T-cell (primary cell): ENCODE measurements at places on chromosomes 2 and 18. TPM values are rescaled to one million over a fixed set of nuclear protein-coding genes. Genes with fewer than 3 reads are reported as not detected.

FTCDNL1 gene
- total RNA-seq, result 2.2 TPM

GRCh38 chr18:26729449-26729848 lies 136.1 kb downstream of the AQP4 start:
- DNase-seq, result no peak

CHMP1B gene
- 44.1 TPM for total RNA-seq

SPAG16 gene
- 6.0 TPM for total RNA-seq

DNA sequence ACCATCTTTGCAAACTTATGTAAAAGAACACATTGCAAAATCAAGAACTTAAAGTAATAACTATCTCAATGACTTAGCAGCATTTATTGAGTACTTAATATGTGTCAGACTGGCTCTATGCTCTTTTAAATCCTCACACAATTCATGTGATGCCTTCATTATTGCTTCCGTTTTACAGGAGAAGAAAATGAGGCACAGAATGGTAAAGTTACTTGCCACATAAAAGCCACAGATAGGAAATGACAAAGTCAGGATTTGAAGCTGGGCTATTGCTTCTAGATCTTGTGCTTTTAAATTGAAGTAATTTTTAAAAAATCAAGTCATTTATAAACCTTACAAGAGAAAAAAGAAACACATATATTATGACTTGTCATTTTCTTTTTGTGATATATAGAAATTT lies 174.2 kb downstream of the WDR7 start:
- DNase-seq, result no peak

SPP2 gene
- not detected for total RNA-seq

DNA sequence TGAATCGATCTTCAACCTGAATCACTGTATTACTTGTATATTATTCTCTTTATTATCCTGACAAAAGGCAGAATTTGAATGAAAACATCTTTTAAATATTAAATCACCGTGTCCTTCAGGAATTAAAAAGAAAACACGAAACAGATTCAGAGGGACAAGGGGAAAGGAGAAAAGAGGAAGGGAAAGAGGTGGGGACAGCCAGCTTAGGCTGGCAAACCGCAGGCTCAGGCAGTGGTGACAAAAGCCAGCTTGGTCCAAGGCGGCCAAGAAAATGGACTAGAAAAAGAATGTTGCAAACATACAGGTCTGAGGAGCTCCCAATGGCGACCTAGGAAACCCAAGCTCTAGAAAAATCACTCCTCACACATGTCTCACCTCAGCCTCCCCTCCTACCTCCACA lies 6.8 kb downstream of the B4GALT6 start:
- DNase-seq, result no peak

DNA sequence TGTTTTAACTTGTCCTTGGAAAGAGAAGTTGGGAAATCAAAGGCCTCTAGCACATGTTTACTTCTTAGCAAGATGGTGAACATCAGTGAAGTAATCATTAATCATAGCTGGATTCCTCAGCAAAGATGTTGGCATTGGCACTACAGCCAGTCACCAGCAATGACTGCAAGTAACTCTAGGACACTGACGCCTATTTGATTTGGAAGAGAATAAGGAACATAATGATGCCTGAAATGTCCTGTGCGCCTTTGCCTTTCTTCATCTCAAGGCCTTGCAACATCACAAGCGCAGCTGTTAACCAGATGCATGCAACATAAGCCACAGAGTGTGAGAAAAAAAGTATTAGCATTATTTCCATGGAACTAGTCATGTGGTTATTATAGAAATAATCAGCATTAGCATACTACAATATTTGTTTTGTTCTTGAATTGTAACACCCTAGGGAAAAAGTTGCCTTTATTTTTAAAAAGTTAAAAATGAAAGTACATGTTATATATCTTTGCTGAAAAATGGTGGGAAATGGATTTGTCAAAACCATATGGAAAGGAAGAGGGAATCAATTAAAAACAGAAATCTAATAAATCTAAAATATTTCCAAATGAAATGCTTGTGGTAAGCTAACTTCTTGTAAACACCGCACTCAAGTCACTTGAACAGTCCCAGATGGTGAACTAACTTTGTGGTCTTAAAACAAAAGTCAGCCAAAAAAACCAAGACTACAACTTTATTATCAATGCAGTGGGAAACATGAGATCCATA lies 55.6 kb downstream of the THADA start:
- no peak for DNase-seq

MEIS1 gene
- 1.1 TPM for total RNA-seq

DNA sequence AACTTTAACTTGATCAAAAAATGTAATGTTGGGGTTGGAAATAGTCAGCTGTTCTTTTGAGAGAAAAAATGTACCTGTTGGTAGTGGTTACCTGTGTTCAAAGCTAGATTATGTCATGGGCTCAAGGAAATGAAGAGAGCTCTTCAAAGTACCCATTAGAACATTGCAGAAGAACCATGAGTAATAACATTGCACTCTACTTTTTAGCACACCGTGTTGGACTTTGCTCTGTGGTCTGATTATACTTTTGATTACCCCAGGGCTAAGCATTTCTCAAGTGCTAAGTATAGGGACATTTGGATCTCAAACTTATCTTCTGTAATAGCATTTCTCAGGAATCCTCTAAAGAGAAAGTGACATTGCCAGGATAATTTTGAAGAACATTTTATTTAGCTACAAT lies 1122.8 kb upstream of the CELF4 start:
- DNase-seq, result no peak

DNA sequence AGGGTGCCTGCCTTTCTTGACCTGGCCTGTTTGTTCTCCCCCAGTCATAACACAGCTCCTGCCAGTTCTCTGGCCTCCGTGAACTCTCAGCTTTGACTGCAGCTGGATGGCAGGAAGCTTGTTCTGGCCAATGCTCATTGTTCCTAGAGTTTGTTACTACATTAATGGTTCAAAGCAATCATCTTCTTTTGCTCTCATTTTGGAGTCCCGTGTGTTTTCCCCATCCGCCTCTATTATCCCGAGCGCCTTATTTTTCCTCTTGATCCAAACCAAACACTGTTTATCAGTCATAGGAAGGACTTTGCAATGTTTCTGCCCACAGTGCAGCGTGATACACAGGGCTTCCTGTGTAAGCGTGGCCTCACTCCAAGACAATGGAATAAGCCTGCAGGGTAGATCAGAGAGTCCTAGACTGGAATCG lies 184.3 kb upstream of the APCDD1 start:
- DNase-seq, result no peak

- DNase-seq, result no peak
These were observed 39.9 kb downstream of the CYRIA start for GRCh38 chr2:16625759-16626158.

DNA sequence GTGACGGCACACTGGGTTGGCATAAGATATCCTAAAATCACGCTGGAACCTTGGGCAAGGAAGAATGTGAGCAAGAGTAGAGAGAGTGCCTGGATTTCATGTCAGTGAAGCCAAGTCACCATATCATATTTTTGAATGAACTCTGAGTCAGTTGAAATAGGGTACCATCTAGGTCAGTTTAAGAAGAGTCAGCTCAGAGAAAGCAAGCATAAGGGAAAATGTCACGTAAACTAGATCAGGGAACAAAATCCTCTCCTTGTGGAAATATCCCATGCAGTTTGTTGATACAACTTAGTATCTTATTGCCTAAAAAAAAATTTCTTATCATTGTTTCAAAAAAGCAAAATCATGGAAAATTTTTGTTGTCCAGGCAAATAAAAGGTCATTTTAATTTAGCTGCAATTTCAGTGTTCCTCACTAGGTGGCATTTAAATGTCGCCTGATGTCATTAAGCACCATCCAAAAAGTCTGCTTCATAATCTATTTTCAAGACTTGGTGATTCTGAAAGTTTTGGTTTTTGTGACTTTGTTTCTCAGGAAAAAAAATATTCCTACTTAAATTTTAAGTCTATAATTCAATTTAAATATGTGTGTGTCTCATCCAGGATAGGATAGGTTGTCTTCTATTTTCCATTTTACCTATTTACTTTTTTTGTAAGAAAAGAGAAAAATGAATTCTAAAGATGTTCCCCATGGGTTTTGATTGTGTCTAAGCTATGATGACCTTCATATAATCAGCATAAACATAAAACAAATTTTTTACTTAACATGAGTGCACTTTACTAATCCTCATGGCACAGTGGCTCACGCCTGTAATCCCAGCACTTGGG lies 19.6 kb downstream of the RSAD2 start:
- DNase-seq, result no peak

DNA sequence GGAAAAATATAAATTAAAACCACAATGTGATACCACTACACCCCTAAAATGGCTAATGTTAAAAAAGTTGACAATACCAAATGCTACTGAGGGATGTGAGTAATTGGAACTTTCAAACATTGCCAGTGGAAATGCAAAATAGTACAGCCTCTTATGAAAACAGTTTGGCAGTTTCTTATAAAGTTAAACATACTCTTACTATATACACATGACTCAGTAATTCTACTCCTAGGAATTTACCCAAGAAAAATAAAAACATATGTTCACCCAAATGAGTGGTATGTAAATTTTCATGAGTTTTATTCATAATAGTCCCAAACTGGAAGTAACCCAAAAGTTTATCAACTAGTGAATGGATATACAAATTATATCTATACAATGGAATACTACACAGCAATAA lies 228.0 kb downstream of the CYP26B1 start:
- no peak for DNase-seq

DNA sequence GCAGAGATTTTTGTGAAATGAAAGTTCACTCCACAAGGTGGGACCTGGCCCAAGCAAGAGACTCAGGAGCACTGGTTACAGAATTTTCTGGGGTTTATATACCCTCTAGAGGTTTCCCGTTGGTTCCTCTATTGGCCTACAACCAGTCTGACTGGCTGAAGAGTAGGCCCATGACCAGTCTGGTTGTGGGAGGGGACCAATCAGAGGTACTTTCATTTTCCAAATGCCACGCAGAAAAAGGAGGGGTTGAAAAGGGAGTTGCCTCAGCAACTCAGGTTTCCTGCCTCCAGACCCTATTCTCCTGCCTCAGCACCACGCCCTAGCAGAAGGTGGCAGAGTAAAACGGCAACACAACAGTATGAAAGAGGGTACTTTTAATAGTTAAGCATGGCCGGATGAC lies 98.4 kb downstream of the COLEC12 start:
- DNase-seq, result no peak

C2orf66 gene
- total RNA-seq, result not detected

DNA sequence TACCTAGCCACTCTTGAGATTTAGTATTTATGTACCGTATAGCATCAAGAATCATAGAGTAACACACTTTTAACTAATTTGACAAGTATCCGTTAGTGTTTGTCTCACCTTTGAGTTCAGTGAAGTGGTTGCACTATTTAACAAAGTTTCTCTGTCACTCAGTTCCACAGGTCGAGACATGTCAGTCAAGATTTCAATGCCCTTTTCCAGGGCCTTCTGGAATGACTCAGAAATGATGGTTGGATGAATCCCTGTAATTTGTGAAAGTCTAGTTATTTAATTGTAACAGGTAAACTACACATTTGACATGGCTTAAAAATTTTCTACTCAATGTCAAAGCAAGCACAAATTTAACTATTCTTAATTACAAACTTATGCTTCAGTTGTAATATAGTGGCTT lies 9.7 kb downstream of the CCT4 start:
- DNase-seq, result no peak

DNA sequence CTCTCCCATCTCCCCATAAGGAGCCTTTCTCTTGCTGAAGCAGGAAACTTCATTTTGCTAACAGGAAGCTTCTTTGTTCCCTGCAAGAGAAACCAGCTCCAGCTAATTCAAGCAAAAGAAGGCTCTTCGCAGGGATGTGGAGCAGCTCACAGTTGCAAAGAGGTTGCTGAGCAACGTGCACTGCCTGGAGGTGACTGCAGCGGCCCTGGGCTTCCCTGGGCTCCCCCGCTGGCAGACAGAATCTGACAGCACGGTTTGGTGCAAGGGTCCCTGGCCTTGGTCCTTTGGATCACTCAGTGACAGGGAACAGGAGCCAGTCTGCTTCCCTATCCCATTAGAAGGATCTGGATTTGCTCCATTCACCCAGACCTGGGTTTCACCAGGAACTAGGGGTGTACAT lies 25.8 kb downstream of the GPR55 start:
- no peak for DNase-seq

DNA sequence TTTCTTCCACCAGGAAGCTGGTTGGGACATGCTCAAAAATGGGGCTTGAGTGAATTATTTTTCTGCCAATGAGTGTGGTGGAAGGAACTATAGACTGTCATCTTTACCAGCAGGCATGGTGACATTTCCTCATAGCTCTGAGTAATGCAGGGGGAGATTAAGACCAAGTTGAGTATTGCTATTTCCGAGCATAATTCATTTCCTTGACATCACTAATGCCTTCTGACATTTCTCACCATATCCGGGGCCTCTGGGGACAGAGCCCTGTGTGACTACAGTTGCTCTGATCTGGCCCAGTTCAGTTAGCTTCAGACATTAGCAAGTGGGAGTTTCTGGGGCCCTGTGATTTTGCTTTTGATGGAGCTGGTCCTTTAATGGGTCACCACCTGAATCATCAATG lies 410.4 kb downstream of the MEIS1 start:
- no peak for DNase-seq

GRCh38 chr18:21722687-21723086 lies 17.9 kb upstream of the MIB1 start:
- no peak for DNase-seq

DNA sequence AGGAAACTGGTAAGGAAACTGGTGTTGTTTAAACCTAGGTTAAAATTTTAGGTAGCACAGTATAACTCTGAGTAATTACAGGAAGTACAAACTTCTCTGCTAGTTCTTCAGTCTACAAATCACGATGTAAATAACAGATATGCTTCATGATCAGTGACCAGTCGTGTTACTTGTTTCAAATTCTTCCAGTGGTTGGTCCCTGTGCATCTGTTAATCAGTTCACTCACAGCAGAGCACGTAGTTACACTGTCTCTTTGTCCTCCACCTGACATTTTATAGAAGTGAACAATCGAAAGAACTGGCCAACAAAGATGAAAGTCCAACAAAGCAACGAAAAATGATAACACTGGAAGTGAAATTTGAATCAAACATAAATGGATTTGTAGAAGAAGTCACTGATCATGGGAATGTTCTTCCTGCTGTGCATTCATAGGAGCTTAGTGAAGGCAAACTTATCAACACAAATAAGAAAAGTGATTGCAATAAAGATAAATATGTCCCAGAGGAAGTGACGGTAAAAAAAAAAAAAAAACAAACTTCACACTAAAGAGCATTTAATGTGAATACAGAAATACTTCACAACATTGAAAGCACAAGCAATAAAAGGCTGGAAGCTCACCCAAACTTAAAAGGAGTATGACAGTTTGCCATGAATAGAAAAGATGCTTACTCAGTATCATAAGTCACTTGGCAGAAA lies 7.0 kb downstream of the EIF2AK2 start:
- DNase-seq, result no peak

- DNase-seq, result no peak
These were observed 42.6 kb downstream of the HNRNPLL start for GRCh38 chr2:38560092-38560491.

GRCh38 chr2:101087638-101088037 lies 63.5 kb downstream of the TBC1D8 start:
- DNase-seq, result no peak
